ENCODE measurements at places on chromosomes 16 and 17.

GRCh38 chr17:66449418-66449977 is 147.1 kb downstream of the PRKCA start:
- no peak for DNase-seq

DNA sequence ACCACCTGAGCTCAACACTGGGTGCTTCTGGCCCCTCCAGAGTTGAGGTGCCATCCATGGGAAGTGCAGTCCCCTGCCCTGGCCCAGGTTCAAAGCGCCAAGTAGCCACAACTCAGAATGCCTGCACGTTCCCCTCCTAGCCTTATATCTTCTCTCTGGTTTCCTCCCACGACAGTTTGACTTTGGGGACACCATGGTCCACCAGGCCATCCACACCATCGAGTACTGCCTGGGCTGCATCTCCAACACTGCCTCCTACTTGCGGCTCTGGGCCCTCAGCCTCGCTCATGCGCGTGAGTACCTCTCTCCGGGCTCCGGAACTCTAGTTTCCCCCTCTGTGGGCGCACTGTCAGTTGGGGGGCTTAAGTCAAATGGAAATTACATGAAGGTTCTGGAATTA is 22.4 kb upstream of the NAGLU start:
- no peak for DNase-seq

GRCh38 chr17:17353625-17354484 is 50.7 kb downstream of the NT5M start:
- DNase-seq: no peak

DNA sequence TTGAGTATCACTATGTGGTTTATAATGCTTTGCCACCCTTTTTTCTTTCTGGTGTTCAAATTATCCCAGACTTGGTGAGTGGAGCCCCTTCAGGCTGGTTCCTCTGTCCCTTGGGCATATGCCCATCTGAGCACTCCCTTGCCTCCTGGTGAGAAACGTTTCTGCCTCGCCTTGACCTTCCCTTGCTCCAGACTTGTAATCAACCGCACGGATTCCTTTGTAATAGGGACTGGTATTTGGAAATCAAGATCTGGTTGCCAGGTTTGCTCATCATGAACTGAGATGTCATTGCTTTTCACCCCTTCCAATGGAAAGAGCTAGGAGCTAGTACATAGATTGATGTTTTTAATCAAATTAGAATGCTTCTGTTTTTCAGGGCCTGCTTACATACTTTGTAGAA is 43.7 kb downstream of the SEC14L1 start:
- DNase-seq: no peak

DNA sequence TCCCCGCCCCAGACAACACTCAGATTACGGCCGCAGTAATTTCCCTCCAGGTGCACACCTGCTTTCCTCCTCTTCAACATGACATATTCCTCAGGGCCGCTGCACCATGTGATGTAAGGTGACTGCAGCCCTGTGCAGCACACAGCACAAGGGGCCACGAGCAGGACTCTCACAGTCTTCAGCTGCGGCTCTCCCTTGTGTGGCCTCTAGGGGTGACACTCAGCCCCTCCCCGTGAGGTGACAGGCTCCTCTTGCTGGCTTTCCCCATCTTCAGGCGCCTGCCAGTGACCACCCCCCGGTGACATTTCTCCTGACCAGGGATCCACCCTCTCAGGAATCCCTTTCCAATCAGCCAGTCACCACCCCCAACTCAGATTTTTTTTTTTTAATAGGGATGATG is 31.3 kb upstream of the ABCC3 start:
- no peak for DNase-seq

GRCh38 chr16:72983241-72983640 is 64.7 kb downstream of the ZFHX3 start:
- DNase-seq: no peak

GRCh38 chr17:74296548-74296936 is 22.5 kb downstream of the DNAI2 start:
- no peak for DNase-seq

DNA sequence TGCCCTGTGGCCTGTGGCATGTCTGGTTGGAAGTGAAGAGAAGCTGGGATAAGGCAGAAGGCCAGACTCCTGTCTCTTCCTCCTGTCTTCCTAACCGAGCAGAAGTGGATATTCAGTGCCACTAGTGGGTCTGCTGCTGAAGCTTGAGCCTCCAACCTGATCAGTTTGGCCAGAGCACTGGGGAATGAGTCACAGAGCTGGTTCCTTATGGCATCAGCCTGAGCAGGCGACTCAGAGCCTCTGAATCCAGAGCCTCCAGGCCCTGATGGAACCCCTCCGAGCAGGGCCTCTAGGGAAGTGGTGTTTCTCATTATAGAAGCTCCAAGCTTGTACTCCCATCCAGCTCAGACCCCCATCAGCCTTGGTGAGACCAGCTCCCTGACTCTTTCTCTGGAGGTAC is 2.0 kb downstream of the WSCD1 start:
- peak; percentile 46 for DNase-seq

GRCh38 chr17:33287096-33287725 is 5.9 kb downstream of the ASIC2 start:
- DNase-seq: no peak

DNA sequence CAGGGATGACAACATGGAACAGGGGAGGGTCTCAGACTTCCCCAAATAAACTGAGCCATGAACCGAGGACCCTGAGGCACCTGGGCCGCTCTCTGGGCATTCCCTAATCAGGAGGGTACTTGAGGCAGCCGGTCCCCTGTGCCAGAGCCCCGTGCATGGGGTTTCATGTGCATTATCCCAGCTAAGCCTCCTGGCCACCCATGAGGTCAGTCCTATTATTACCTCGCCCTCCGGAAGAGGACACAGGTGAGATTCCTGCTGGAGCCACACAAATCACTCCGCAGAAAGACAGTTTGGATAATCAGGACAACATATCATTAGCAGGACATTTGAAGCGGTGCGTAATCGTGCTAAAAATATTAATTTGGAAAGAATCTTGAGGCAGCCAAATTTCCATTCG is 274.0 kb downstream of the PARN start:
- no peak for DNase-seq

GRCh38 chr17:42562388-42563142 is 617 bp downstream of the COASY start:
- no peak for DNase-seq

- DNase-seq: no peak
Measured at GRCh38 chr16:30567160-30567990, 4.1 kb downstream of the ZNF688 start.

- DNase-seq: no peak
Measured at GRCh38 chr16:75216127-75216526, 2.7 kb upstream of the CTRB1 start.

DNA sequence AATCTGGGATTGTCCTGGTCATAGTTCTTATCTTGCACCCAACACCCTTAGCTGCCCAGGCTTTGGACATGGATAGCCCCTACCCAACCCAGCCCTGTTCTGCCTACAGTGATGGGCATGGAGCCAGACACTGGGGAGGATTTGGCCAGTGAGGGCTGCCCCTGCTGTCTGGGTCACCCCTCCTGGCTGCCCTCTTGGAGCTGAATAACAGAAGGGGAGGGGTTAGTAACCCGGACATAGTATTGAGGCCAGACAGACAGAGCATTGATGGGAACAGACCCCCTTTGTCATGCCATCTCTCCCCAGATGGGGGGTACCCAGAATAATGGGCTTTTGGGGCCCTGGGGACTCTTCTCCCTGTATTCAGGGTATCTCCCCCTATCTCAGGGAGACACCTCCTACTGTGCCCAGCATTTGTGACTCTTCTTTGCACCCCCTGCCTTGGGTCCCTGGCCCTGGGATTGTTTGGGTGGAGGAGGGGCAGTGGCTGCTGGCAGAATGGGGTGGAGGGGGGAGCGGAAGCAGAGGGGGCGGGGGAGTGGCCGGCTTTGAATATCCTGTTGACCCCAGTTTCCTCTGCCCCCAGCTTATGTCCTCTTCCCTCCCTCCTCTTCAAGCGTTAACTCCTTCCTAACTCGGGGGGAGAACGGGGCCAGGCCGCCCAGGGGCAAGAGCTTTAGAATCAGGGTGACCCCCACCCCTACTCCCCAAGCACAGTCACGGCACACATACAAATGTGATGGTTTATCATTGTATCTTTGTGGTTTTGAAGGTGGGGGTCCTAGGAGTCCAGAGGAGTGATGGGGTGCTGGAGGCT is 17.0 kb downstream of the GJD3 start:
- no peak for DNase-seq

GRCh38 chr16:3099732-3100499 is 822 bp upstream of the ZSCAN10 start:
- no peak for DNase-seq

DNA sequence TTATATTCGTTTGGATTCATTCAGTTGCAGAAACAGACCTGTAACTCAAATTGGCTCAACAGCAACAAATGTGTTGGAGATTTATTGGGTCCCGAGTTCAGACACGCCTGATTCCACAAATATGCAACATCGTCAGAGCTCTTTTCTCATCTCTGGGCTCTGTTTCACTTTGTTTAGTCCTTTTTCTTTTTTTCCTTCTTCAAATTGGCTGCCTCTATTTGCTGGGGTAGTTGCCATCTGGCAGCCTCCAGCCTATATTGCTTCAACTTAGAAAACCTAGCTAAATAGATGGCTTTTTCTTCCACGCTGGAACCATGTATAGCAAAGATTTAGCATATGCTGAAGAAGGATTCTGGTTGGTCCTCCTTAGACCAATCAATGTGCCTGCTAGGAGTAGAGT is 398.5 kb downstream of the RBFOX1 start:
- no peak for DNase-seq

GRCh38 chr16:54724346-54724925 is 206.2 kb upstream of the IRX5 start:
- DNase-seq: no peak

- no peak for DNase-seq
Measured at GRCh38 chr17:75845058-75845711, 981 bp upstream of the UNC13D start.

DNA sequence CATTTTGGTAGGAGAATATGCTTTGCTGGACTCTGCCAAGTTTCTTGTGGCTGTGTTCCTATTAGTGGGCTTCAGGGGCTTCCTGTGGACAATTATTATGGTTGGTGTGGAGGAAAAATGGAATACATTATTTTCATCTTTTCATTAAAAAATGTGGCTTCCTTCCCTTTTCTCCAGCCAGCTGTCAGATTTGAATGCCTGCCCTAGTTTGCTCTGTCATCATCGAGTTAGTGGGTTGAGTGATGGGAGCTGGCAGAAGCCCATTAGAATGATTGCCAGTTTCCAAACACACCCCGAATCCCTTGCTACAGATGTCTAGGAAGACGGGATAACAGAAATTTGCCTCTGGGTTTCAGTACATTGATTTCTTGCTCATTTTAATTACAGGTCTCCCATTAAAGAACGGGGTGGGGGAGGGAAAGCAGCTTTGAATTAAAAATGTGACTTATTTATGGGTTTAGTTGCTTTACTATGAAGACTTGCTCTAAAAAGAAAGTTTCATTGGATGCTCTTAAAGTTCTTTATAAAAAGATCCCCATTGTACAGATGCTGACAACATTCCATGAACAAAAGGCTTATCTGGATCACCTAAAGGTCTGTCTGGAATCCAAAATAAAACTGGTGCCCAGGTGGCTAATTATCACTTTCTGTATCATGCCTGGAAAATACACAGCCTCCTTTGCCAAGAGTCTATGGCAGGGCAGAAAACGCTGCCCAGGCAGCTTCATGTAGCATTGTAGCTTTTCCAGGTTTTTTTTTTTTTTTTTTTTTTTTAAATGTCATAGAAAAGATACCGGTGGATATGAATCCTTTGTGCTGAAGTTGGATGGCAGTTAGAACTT is 103.6 kb downstream of the PRKCA start:
- DNase-seq: no peak

DNA sequence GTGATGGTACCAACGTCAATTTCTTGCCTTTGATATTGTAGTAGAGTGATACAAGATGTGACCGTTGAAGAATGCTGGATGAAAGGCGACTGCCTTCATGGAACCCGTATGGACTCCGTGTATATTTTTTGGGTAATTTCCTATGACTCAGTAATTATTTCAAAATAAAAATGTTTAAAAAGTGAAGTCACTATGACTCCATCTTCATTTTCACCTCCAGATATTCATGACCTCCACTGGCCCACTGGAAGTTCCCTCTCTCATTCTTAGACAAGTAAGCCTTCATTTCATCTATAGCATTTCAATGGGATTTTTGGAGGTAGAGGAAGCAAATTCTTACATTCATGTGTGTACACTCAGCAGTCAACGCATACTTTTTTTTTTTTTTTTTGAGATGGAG is 111.8 kb upstream of the NUDT7 start:
- DNase-seq: no peak

Measured in HS-5 (cell line).